ENCODE measurements at places on chromosomes 16 and 17.

- no peak for DNase-seq
Measured at GRCh38 chr17:6244796-6245195, 174.6 kb downstream of the WSCD1 start.

GRCh38 chr17:77126519-77126918 lies 14.2 kb upstream of the SEC14L1 start:
- no peak for DNase-seq

DNA sequence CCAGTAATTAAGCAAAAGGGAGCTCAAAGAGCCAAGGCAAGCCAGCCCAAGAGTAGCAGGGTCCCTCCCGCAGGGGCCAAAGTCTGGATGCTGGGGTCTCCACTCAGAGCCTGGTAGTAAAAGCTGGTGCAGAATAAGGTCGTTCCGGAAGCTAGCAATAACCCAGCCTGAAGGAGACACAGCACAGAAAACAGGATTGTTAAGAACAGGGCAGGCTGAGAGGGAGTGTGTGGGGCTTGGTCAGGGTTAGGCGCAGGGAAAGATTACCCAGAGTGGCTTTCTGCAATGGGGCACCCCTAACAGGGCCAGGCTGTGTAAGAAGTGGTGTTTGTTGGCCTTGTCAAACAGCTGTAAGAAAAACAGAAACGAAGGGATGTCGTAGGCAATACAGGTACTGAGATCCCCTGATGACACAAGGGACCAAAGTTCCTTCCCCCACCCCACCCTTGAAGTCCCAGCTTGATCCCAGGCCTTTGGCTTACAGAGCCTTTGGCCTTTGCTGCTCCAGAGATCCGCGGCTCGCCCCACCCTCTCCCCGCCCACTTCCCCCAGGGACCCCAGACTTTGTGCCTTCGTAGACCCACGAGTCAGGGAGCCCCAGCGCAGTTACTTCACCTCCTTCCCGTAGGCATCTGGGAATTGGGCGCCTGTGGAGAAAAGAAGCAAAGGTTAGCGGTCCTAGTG lies 712 bp downstream of the TMEM256 start:
- DNase-seq: no peak

DNA sequence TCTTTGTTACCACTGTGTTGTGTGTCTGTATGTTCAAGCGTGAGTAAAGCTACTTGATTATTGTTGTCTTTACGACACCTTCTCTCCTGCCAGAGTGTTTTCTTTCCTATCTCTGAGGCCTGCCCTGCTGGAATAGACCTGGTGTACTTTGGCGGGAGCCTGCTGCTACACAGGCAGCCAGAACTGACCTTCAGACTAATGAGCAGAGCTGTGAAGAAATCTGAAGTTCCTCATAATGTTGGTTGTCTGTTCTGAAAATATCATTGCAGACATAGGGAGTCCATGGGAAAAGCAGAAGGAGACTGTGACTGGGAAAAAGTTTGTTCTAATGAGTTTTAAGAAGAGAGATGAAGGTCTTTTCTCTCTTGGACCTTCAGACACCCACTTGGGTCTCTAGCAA lies 9.8 kb downstream of the RHOT1 start:
- DNase-seq: no peak

DNA sequence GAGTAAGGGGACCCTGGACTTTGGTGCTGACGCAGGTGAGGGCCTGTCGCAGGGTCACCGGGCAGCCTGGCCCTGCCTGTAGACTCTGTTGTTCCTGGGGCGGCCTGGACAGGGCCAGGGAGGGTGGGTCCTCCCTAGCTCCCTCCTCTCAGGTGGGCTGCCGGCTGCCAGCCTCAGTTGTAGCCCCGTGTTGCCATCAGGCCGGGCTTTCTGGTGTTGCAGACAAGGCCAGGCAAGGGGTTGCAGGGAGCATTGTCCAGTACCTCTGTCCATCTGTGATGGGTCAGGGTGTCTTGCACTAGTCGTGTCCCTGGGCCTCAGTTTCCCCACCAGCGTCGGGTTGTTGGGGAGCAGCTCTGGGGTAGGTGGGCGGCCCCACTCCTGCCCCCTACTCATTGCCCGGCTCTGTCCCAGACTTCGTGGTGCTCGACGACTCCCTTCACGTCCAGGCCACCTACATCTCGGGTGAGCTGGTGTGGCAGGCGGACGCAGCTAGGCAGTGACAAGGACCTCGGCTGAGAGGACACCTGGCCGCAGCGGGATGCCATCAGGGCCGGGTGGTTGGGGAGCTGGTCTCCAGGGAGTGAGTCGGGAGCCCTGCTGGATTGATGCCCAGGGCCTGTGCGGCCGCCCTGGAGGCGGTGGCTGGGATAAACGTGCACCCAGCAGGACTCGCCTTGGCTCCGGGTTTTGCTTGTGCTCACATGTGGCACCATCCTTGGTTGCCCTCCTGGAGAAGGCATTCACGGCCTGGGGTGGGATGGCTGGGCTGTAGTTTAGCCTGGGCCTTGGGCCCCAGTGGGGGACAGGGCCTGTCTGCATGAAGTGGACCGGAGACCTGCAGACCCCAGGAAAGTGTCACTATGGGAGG lies 1.9 kb downstream of the CEMP1 start:
- no peak for DNase-seq

- no peak for DNase-seq
Measured at GRCh38 chr16:57624044-57624688, 4.3 kb upstream of the ADGRG1 start.

- DNase-seq: peak; percentile 10
Measured at GRCh38 chr17:47785538-47786123, 36.0 kb downstream of the OSBPL7 start.

GRCh38 chr16:47592232-47592631 lies 131.1 kb downstream of the PHKB start:
- no peak for DNase-seq

DNA sequence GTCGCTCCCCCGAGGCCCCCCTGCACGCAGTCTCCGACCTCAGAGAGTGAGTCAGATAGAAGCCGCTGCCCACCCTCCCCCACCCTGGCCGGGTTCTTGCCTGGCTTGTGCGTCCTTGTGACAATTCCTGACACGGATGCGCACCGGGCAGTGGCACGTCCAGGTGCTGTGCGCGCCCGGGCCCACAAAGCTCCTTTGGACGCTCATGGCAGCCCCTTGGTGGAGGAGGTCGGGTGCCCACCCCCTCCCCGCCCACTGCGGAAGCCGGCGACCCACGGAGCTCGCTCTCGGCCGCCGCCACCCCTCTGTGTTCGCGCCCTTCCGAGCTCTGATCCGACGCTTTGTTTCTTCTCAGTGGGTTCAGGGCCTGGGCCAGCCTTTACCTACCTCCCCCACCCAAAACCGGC lies 662 bp upstream of the TUBB3 start:
- DNase-seq: peak; percentile 18

DNA sequence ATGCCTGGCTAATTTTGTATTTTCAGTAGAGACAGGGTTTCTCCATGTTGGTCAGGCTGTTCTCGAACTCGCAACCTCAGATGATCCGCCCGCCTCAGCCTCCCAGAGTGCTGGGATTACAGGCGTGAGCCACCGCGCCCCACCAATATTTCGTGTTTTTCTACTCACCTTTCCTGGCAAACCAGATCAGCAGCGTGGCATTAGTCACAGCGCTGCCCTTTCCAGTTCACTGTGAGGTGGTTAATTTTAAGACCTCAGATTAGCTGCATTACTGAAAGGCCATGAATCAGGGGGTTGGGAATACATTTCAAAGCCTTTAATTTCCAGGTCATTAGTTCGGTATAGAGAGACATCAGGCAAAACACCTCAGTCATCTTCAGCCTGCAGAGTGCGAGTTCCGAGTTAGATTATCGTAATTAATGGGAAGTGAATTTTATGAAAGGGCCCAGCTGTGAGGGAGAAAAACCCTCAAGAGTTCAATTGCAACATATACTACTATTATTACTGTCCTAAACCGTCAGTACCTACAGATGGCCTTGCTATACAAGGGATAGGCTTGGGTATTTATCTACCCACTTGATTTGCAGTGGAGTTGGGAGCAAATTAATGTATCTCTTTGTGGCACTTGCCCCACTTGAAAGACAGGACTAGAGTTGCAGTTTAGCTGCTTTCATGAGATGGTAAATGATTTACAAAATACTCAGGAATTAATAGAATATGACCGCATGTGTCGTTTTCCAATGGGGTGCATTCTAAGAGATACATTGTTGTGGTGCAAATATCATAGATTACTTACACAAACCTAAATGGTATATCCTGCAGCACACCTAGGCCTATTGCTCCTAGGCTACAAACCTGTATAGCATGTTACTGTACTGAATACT lies 2.1 kb upstream of the USP32 start:
- no peak for DNase-seq

GRCh38 chr16:69049146-69049545 lies 56.3 kb upstream of the HAS3 start:
- DNase-seq: no peak

- DNase-seq: no peak
Measured at GRCh38 chr16:48499923-48500381, 110.0 kb downstream of the N4BP1 start.

GRCh38 chr16:54453871-54454270 lies 167.3 kb upstream of the IRX3 start:
- no peak for DNase-seq

DNA sequence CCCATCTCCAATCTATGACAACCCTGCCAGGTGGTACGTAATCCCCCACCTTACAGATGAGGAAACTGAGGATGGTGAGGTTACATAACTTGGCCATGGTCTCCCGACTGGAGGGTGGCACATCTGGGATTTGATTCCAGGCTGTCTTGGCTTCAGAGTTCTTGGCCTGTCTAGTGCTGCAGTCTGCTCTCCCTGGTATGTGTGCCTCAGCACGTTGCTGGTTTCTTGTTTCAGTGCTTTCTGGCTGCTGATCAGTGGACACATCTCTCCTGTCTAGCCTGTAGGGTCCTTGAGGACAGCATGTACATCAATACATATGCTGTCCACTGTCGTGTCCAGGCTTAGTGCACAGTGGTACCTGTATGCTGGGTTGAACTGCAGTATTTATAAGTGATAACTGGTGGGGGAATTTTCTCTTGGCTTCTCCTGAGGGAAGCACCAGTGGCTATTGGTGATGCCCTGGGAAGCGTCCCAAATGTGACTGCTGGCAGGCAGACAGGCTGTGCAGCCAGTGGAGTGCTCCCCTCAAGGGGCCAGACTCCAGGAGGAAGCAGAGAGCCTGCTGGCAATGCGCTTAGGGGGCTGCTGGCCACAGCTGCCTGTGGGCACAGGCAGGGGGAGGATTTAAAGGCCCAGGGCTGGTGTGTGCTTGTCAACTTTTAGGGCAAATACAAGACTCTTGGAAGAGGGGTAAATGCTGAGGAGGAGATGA lies 14.4 kb downstream of the CTRL start:
- no peak for DNase-seq

DNA sequence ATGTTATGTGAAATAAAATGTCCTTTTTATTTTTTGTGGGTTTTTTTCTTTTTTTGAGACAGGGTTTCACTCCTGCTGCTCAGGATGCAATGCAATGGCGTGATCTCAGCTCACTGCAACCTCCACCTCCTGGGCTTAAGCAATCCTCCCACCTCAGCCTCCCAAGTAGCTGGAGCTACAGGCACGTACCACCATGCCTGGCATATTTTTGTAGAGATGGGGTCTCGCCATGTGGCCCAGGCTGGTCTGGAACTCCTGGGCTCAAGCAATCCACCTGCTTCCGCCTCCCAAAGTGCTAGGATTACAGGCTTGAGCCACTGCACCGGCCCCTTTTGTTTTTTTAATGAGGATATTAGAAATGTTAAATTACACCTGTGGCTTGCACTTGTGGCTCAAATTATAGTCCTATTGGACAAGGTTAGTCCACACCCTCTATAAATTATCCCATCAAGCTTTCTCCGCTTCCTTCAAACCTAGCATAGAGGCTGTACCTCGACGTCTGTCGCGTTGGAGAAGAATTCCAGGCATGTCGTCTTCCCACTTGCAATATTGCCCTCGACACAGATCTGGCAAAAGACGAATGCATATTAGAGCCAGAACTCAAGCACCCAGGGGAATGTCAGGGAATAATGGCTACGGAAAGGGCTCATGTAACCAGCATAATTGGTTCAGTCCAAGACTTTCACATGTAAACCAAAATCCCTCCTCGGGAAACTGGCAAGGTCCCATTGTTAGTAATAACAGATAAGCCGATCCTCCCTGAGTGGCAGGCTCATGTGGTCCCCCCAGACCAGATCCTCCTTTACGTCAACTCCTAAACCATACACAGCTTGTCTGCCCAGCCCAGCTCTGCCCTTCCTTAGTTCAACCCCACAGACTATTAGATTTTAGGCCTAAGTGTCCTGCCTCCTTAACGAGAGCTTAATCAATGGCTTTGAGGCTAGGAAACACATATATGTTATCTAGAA lies 8.2 kb downstream of the TK2 start:
- DNase-seq: no peak

DNA sequence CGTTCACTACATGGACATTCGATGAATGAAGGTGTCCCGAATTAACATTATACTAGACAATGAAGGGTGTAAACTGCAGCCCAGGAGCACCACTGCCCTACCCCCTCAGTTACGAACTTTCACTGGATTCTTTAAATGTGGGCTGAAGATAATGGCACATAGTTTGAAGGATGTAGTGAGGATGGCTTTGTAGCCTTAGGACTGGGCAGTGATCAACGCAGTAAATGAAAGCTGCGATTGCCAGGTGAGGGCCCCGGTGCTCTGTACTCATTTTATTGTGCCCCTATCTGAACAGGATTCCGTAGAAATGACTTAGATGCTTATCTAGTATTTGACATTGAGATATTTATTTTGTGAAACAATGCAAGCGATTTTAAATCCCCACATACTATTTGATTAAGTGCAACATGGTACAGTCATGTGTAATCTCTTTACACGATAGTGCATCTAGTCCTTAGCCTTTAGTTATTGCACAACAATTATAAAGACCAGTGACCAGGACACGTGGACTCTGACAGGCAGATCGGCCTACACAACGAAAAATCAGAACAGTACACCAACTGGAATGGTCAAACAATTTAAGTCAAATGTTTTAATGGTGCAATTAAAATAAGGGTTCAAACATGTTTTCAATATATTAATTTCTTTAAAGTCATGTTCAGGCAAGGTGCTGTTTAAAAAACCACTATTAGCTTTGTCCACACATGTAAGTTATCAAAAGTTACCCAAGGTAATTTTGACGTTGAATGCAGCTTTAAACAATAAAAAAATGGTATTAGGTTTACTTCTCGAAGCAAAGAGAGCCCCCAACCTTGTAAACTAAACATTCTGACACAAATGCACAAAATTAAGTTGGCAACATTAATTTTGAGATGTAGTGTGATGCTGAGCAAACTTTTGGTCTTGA lies 17.4 kb upstream of the ERN1 start:
- no peak for DNase-seq

GRCh38 chr17:2156666-2157065 lies 101.8 kb downstream of the HIC1 start:
- DNase-seq: no peak
